Testis (tissue), 5 donors: ENCODE measurements at places on chromosomes 11 and 22.

- DNase-seq, result peak; percentile 48
Measured at GRCh38 chr11:33692013-33692504, 8.6 kb downstream of the C11orf91 start.

DNA sequence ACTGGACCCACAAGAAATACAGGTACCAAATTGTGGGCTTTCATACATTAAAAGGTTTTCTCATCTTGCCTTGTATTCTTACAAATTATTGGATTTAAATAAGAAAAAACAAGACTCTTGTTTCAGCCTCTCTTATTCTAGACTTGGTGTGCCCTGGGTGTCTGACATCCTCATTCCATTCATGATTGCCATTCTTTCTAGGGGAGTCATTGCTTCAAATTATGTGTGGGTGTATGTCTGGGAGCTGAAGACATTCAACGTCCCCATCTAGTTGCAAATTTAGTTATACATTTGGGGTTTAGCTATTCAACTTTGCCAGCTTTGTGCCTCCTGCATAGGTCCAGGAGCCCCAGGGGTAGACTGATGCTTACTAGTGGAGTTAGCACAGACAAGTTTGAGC is 18.1 kb downstream of the MAML2 start:
- DNase-seq, result no peak

- DNase-seq, result no peak
Measured at GRCh38 chr11:28383456-28383855, 275.3 kb downstream of the METTL15 start.

- no peak for DNase-seq
Measured at GRCh38 chr11:116581349-116581748, 191.4 kb downstream of the BUD13 start.

- no peak for DNase-seq
Measured at GRCh38 chr11:79506734-79507344, 66.0 kb upstream of the TENM4 start.

GRCh38 chr11:66918741-66919140 is 39.4 kb downstream of the PC start:
- DNase-seq, result no peak

- DNase-seq, result no peak
Measured at GRCh38 chr11:45395947-45396346, 109.8 kb upstream of the SYT13 start.

DNA sequence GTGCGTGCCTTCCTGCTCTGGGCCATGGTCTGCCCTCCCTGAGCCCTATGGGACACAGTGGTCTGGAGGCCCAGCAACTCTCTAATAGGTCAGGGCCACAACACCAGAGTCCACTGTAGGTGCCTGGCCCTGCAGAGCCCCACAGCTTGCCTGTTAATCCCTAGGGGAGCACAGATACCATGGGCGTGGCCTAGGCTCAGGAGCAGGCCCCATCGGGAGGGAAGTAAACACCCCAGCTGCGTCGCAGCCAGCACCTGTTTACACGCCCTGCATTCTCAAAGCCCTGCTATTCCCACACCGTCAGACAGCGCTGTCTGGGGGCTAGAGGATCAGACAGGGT is 2.5 kb downstream of the KCTD17 start:
- DNase-seq, result no peak

DNA sequence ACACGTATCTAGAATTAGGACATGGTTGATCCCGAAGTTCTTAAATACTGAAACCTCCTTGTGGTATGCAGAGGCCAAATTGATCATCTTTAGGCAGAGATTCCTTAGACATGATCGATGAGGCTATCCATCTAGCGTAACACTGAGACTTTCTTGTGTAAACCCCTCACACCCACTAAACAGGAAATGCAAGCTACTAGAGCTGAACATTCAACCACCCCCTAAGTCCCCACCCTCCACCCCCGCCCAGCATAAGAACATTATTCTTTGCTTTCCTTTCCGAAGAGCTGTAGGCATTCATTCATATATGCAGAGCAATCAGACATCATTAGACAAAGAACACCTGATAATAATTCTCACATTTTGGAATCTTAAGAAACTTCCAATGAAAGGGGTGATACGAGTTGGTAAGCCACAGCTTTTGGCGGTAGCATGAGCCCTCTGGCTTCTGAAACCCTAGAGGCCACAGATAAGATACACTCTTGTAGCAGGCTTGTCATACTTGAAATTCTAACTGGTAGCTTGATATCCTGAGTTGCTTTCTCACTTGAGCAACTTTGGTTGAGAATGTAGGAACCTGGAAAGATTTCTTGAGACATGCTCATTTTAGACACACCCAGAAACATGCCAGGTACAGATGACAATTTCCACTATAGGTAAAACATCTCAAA is 42.2 kb downstream of the FLI1 start:
- no peak for DNase-seq

GRCh38 chr22:44444341-44445306 is 53.4 kb downstream of the RTL6 start:
- DNase-seq, result no peak

- DNase-seq, result no peak
Measured at GRCh38 chr11:69499186-69499917, 17.9 kb downstream of the LINC01488 start.

DNA sequence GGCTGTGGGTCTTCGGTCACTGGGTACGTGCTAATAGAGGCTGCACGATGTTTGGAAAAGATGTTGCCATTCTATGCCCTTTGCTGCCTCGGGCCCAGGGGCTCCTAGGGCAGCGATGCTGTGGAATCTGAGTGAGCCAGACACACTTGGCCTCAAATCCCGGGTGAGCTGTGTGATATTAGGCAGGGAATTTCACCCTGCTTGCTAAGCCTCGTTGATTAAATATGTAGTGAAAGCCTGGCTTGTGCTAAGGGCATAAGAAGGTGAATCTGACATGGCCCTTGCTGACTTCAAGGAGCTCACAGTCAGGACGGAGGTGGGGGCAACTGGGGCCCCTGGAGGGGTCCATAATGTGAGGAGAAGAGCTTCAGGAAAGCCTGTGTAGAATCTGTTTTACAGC is 5.4 kb upstream of the HMOX1 start:
- DNase-seq, result no peak

GRCh38 chr11:9266132-9266736 is 1.1 kb upstream of the DENND5A start:
- no peak for DNase-seq

DNA sequence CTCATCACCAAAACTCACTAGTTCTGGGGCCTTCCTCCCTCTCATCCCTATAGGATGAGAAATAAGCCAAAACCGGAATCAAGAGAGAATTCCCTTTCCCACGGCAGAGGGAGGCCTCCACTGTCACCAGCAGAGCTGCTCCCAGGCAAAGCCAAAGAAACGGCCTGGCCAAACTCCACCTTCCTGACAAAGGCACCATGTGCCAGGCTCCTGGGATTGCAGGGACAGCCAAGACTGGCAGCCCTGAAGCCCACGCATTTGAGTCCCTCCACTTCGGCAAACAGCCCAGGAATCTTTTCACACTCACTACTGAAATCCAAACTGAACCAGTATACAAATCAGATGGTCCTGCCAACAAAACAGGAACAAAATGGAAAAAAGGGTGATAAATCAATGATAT is 6.1 kb downstream of the SMCO4 start:
- peak; percentile 81 for DNase-seq

DNA sequence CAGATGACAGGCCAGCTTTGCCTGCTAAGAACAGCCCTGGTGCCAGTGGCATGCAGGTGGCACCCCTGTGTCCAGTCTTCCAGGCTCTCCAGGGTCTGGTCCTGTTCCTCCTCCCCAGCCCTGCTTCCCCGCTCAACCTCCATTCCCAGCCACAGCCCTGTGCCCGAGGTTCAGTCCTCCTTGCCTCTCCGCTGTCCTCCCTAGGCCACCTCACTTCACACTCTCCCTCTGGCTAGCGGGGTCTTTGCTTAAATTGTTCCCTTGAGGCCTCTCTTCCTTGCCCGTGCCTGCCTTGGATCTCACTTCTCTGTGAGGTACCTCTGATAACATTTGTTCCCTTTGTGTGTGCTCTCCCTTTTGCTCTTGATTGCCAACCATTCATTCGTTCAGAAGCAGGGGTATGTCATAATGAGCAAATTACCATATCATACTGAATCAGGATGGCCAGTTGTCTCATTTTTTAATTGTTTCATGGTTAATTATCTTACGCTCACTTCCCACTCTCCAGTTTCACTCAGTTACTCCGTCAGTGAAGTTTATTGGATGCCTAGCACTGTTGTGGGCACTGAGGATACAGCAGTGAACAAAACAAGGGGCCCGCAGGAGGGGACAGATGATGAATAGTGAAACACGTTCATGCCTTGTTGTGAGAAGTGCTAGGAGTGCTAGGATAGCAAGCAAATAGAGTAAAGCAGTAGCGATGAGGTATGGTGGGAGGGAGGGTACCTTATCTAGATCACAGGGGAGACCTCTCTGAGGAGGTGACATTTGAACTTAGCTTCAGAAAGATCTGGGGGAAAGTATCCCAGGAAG is 7.4 kb downstream of the BMAL1 start:
- no peak for DNase-seq

GRCh38 chr11:11636671-11637070 is 14.9 kb upstream of the GALNT18 start:
- DNase-seq, result no peak

DNA sequence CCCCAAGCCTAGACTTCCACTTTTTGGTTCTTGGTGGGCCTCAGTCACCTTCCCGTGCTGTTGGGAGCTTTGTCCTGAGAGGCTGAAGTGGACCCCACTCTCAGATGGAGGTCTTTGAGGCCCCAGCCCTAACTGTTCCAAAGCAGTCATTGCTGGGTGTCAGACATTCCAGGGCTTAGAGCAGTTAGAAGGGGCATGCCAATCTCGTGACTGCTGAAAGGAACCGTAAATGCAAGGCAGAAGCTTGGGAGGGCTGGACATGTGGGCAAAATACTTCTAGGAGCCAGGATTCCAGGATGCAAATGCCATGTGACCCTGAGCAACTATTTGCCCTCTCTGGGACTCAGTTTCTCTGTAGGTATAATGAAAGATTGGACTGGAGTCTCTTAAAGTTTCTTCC is 118.8 kb upstream of the CRYBB3 start:
- DNase-seq, result no peak

- DNase-seq, result no peak
Measured at GRCh38 chr11:59283311-59283710, 70.6 kb upstream of the MPEG1 start.

- no peak for DNase-seq
Measured at GRCh38 chr11:22725079-22725478, 58.7 kb downstream of the GAS2 start.

- no peak for DNase-seq
Measured at GRCh38 chr11:64894812-64895452, 16.5 kb upstream of the EHD1 start.

DNA sequence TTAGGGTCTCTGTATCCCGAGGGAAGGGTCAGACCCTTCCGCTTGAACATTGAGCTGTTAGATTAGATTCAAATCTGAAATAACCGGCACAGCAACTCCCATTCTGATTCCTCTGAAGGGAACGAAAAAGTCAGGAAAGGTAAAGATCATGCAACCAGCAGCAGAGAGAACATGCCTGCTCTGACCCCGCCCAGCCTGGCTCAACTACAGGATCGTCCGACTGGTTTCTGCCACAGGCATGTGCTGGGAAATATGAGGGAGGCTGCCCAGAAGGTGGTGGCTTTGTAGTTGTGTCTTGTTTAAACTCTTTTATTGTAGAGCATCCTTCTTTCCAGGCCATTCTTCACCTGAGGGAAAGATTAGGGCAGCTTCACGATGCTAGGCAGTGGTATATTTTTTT is 5.0 kb upstream of the MTNR1B start:
- no peak for DNase-seq

- DNase-seq, result no peak
Measured at GRCh38 chr22:36768616-36769015, 7.3 kb downstream of the IFT27 start.

GRCh38 chr22:38413085-38414008 is 41.7 kb downstream of the KCNJ4 start:
- peak; percentile 40 for DNase-seq

DNA sequence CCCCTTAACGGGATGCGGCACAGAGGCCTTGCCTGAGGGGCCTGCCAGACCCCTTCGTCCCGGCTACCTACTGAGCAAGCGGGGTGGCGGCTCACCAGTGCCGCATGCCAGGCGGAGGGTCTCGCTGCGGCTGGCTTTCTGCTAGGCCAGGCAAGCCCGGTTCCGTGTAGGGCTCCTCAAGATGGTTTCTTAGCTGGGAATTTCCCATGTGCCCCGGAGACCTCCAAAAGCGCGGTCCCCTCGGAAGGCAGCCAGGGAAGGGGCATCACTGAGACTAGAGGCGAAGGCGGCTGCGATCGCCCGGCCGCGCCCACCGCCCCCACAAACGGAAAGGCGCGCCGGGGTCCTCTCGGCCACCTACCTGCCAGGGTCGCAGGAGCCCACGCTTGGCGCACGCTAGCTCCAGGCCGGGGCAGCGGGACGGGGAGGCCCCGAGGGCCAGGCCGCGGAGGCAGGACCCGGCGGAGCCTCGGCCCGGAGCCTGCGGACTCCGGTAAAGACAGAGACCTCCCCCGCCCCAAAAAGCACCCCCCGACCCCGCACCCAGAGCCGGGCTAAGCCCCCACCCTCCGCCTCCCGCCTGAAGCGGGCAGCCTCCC is 23.8 kb downstream of the MICAL3 start:
- peak; percentile 36 for DNase-seq

- no peak for DNase-seq
Measured at GRCh38 chr11:107780775-107781174, 68.9 kb upstream of the SLN start.

GRCh38 chr11:106552694-106553203 is 465.5 kb downstream of the GUCY1A2 start:
- DNase-seq, result no peak

DNA sequence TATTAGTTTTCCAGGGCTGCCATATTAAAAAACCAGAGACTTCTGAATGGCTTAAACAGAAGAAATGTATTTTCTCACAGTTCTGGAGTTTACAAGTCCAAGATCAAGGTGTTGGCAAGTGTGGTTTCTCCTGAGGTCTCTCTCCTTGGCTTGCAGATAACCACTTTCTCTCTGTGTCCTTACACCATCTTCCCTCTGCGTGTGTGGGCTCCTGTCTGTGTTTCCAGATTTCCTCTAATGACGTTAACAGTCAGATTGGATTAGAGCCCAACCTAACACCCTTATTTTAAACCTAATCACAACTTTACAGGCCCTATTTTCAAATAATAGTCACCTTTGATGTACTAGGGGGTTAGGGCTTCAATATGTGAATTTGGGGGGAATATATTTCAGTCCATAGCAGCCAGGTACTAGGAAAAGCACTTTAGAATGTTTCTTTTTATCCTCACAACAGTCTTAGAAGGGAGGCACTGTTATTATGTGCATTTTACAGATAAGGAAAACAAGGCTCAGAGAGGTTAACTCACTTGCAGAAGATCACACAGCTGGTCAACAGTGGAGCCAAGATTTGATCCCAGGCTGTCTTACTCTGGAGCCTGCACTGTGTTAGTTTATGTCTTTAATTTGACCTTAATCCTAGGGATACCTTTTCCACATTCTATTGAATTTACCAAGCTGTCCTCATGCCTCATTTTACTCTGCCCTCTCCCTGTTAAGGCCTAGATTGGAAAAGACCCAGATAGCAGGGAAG is 116.4 kb upstream of the CRYBB3 start:
- DNase-seq, result no peak

GRCh38 chr22:31284281-31285155 is 7.8 kb downstream of the PIK3IP1 start:
- no peak for DNase-seq

- no peak for DNase-seq
Measured at GRCh38 chr22:50040717-50041116, 17.4 kb downstream of the TTLL8 start.
